ENCODE measurements at places on chromosomes 2 and 18. TPM values are rescaled to one million over a fixed set of nuclear protein-coding genes. Genes with fewer than 3 reads are reported as not detected.

Gene NDC80
- 43.5 TPM for total RNA-seq

Gene DCDC2C
- not detected for total RNA-seq

Gene B3GNT2
- 21.0 TPM for total RNA-seq

Gene ADGRF3
- total RNA-seq, result under 0.01 TPM

Gene NCKAP1
- 185 TPM for total RNA-seq

Gene CNGA3
- total RNA-seq, result not detected

Gene SGPP2
- not detected for total RNA-seq

Gene EFHD1
- total RNA-seq, result 0.14 TPM

Gene TMEM178A
- 0.88 TPM for total RNA-seq

Gene EVA1A
- total RNA-seq, result 51.3 TPM

Gene TMEM163
- total RNA-seq, result not detected

Gene AMER3
- total RNA-seq, result not detected

Gene CPLX4
- total RNA-seq, result not detected

Gene MRPL30
- 25.6 TPM for total RNA-seq

Gene NCKAP5
- 21.6 TPM for total RNA-seq

Gene CSRNP3
- under 0.01 TPM for total RNA-seq

Gene FLACC1
- 1.4 TPM for total RNA-seq

Gene PDE6D
- total RNA-seq, result 9.0 TPM

Gene GALNT3
- 4.6 TPM for total RNA-seq

Gene ANKRD29
- 0.22 TPM for total RNA-seq

Gene GREB1L
- total RNA-seq, result 0.44 TPM

Gene KLHL30
- 1.1 TPM for total RNA-seq

Gene CNDP2
- 96.6 TPM for total RNA-seq

Gene SPHKAP
- total RNA-seq, result under 0.01 TPM

Gene FOXI3
- not detected for total RNA-seq

Gene DSC1
- total RNA-seq, result not detected

Gene NPHP1
- 3.3 TPM for total RNA-seq

Gene GKN1
- total RNA-seq, result 0.22 TPM

Gene IL1R2
- total RNA-seq, result not detected

Gene BUB1
- 2.4 TPM for total RNA-seq

Gene REG1B
- total RNA-seq, result not detected

Gene UGT1A5
- total RNA-seq, result not detected

Gene CFC1
- not detected for total RNA-seq

Gene C2orf80
- not detected for total RNA-seq

Gene ABCG8
- not detected for total RNA-seq

Gene METTL8
- 26.1 TPM for total RNA-seq

Gene PECR
- 1.5 TPM for total RNA-seq

Gene EMILIN1
- 203 TPM for total RNA-seq

Gene HADHA
- 115 TPM for total RNA-seq

Gene RBM44
- 0.22 TPM for total RNA-seq

Gene C2orf66
- total RNA-seq, result not detected

Gene CRYGC
- total RNA-seq, result not detected

Gene CHAC2
- total RNA-seq, result 7.4 TPM

Gene DLGAP1
- total RNA-seq, result 3.1 TPM

Gene ATP9B
- total RNA-seq, result 27.6 TPM

Gene PHLPP1
- 5.9 TPM for total RNA-seq

Gene ABCG5
- total RNA-seq, result not detected

Measured in placental pericyte (primary cell).